NCI-H69 (cell line): ENCODE measurements at places on chromosomes 5 and 9.

- peak; percentile 16 for DNase-seq
Measured at GRCh38 chr5:13994621-13995253, 50.2 kb upstream of the DNAH5 start.

DNA sequence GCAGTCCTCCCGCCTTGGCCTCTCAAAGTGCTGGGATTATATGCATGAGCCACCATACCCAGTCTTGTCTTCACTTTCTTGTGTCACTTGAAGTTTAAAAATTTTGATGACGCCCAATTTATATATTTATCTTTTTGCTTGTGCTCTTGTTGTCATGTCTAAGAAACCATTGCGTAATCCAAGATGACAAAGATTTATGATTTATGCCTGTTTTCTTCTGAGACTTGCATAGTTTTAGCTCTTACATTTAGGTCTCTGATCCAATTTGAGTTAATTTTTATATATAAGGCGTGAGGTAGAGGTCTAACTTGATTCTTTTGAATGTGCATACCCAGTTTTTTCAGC is 18.6 kb downstream of the ANKHD1 start:
- DNase-seq, result no peak

- peak; percentile 94 for DNase-seq
Measured at GRCh38 chr9:133356391-133357091, at the start of the genes SURF1 and SURF2. Gene SURF1 (minus strand): TSS chr9:133356487. CDS start chr9:133356453, 34 bp downstream. Gene SURF2 (plus strand): TSS chr9:133356550. CDS start chr9:133356593, 43 bp downstream.

DNA sequence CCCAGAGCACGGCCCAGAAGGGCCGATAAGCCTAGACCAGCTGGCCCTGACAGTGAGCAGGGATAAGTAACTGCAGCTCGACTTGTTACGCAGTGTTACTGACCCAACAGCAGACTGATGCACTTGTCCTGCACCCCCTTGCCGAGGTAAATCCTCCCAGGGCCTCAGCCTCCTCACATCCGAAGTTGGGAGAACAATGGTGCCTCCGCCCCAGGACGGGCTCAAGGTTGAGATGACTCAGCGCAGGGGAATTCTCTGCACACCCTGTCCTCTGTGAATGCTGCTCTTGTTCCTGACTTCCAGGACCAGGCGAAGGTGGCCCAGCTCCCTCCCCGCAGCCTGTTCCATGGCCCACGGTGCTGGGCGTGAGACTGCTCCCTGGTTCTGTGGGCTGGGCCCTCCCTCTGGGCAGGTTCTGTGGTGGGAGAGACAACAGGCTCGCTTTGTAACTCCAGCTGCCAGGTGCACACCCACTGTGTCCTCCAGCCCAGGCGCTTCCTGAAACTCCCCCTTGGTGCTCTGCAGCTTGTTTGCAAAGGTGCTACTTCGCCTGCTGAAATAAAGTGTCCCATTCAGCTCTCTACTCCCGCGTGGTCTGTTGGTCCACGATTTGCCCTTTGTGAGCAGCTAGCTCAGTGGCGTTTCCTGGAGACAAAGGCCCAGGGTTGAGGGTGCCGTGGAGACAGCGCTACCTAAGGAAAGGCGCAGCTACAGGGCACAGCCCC is 40.1 kb upstream of the SLC6A19 start:
- DNase-seq, result no peak
